Stimulated activated memory B cell treated with anti-CD40 and anti-IgM and Interleukin-4, amounts not matched to agents 10 μg/mL and 1 μg/mL and 100 μg/mL, for 72 hours (primary cell): ENCODE measurements at places on chromosomes 5 and 9.

DNA sequence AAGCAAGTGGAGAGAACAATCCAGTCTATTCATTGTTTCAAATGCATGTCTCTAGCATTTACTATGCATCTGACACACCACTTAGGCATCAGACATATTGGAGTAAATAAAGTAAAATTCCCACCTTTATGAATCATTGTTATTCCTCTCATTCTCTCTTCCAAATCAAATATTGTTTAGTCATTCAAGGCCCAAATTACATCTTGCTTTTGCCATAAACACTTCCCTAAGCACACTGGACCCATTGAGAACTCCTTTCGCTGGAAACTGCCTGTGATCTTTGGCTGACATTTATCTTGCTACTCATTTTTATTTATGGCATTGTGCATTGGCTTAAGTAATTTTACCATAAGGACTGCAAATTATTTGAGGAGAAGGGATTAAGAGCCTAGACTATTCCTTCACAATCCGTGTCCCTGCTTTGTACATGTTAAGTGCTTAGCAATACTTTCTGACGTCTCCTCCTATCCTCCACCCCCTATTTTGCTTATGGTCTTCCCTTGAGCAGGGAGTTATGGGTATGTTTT is 7.4 kb downstream of the C5orf46 start:
- ATAC-seq: no peak
- no peak overlapping the region for H3K27ac ChIP-seq
- no peaks in the 10 kb centered on the region for H3K27me3 ChIP-seq
- H3K4me3 ChIP-seq: no peak overlapping the region
- no peaks in the 10 kb centered on the region for H3K36me3 ChIP-seq

GRCh38 chr5:57778501-57779091 is 296.0 kb upstream of the ACTBL2 start:
- H3K27me3 ChIP-seq: no peaks in the 10 kb centered on the region
- no peak overlapping the region for H3K27ac ChIP-seq
- no peaks in the 10 kb centered on the region for H3K36me3 ChIP-seq
- ATAC-seq: no peak
- H3K4me3 ChIP-seq: no peak overlapping the region

- H3K4me3 ChIP-seq: no peak overlapping the region
- H3K27me3 ChIP-seq: no peaks in the 10 kb centered on the region
- H3K36me3 ChIP-seq: no peaks in the 10 kb centered on the region
- no peak for ATAC-seq
- H3K27ac ChIP-seq: no peak overlapping the region
Measured at GRCh38 chr9:22214497-22215031, 205.5 kb upstream of the CDKN2B start.

DNA sequence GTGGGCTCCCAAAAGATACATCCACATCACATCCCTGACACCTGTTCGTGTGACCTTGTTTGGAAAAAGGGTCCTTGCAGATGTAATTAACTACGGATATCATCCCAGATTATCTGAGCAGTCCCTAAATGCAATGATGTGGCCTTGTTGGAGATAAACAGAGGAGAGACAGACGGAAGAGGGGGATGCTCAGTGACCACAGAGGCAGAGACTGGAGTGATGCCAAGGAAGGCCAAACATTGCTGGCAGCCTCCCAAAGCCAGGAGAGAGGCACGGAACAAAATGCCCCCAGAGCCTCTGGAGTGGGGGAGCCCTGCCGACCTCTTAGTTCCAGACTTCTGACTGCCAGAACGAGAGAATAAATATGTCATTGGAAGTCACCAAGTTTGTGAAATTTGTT is 15.0 kb upstream of the VAV2 start:
- H3K4me3 ChIP-seq: no peak overlapping the region
- H3K36me3 ChIP-seq: no peaks in the 10 kb centered on the region
- peaks cover 41% of the 10 kb centered on the region for H3K27me3 ChIP-seq
- no peaks in the 10 kb centered on the region for H3K4me1 ChIP-seq
- no peak overlapping the region for H3K27ac ChIP-seq
- ATAC-seq: no peak

DNA sequence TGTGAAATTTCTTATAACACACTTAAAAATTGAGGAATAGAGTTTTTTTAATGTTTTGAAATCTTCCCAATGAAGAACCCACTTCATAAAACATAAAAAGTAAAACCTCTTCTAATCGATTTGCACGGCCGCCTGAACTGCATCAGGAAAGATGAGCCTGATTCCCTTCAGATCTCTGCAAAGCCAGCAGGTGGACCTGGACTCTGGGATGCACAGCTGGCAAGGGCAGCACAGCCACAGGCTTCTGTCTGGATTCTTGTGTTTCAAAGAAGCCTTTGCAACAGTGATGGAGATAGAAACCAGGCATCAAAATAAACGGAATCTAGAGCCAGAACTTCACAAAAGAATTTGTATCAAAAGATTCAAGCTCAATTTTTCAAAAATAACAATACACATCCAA is 36.0 kb upstream of the SPATA31C2 start:
- H3K27me3 ChIP-seq: no peaks in the 10 kb centered on the region
- H3K4me3 ChIP-seq: no peak overlapping the region
- H3K27ac ChIP-seq: no peak overlapping the region
- ATAC-seq: no peak

DNA sequence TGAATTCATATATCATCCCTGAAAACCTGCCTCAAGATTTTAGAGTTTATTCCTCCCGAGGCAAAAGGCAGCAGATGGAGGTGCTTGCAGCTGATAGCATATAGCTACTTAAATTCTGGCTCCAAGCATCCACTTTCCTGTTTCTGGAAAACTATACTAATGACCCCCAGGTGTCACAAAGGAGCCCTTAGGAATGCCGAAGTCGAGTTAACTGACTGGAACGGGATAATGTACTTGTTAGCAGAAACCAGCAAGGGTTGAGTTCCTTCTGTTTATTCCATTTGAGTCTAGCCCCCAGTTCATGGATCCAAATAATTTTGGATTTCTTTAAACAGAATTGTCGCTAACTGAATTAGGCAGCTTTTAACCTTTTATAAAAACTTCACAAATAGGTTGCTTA is 44.5 kb downstream of the PTTG1 start:
- H3K4me1 ChIP-seq: peaks cover 81% of the 10 kb centered on the region
- H3K4me3 ChIP-seq: no peak overlapping the region
- H3K36me3 ChIP-seq: peaks cover 9% of the 10 kb centered on the region
- H3K27ac ChIP-seq: peak overlapping the region; percentile 98
- ATAC-seq: no peak

DNA sequence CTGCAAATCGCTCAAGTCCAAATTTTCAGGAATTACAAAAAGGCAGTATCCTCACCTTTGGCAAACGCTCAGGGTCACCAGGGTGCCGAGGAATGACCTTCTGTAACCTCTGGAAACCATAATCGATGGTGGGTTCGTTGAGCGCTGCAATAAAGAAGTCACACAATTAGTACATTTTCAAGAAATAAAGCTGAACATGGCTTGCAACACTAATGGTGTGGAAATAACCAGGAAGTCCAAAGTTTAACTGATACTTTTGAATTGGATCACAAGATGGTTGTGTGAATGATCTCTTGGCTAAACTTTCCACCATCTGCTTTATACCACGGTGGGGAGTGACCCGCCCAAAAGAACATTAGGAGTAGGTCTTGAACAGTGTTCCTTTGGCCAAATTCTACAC is 368.7 kb downstream of the EBF1 start:
- H3K36me3 ChIP-seq: peaks cover 57% of the 10 kb centered on the region
- no peak for ATAC-seq
- no peak overlapping the region for H3K4me3 ChIP-seq
- peaks cover 10% of the 10 kb centered on the region for H3K4me1 ChIP-seq
- no peak overlapping the region for H3K27ac ChIP-seq
- no peaks in the 10 kb centered on the region for H3K27me3 ChIP-seq
